GM23248 (cell line): ENCODE measurements at places on chromosomes 12 and 14. TPM values are rescaled to one million over a fixed set of nuclear protein-coding genes. Genes with fewer than 3 reads are reported as not detected.

DNA sequence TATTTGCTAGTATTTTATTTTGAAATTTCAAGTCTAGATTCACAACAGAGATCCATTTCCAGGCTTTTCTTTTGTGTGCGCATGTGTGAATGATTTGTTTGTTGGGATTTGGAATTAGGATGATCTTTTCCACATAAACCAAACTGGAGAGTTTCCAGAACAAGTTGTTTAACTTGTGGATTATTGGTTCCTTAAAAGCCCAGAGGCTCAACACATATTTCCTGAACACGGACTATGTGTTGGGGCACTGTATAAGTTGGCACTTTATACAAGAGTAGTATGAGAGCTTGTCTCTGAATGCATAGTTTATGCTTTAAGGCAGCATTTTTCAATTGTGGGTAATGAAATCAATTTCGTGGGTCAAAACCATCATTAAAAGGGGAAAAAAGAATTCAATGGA is 67.3 kb upstream of the FUT8 start:
- H3K36me3 ChIP-seq, result no peaks in the 10 kb centered on the region
- DNase-seq, result no peak
- H3K27ac ChIP-seq, result no peak overlapping the region
- H3K4me1 ChIP-seq, result 0 out of 2 replicates have a peak, but pooled peaks cover 9% of the 10 kb centered on the region
- no peak overlapping the region for H3K4me3 ChIP-seq
- no peaks in the 10 kb centered on the region for H3K27me3 ChIP-seq

DNA sequence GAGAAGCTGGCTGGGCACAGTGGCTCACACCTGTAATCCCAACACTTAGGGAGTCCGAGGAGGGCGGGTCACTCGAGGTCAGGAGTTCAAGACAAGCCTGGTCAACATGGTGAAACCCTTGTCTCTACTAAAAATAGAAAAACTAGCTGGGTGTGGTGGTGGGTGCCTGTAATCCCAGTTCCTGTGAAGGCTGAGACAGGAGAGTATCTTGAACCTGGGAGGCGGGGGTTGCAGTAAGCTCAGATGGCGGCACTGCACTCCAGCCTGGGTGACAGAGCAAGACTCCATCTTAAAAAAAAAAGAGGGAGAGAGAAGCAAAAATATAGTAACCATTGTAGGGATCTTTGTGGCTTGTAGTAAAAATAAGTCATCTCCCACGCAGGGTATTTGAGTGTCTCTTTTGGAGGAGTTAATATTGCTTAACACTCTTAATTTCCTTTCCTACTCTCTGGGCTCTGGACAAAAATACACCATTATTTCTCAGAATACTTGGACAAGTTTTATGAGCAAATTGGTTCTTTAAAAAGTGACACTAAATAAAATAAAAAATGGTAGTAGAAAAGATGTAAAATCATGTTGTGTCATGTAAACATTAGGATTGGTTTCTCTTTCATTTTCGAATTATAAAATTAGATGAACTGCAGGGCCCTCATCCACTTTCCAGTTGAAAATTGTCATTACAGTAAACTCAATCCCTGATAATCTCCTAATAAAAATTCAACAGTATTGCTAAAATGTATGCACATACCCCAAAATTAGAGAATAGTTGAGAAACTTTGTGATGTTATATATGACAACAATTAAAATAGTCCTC is 61.1 kb upstream of the C12orf71 start:
- DNase-seq, result peak; percentile 14
- H3K4me3 ChIP-seq, result peak overlapping the region; percentile 38

DNA sequence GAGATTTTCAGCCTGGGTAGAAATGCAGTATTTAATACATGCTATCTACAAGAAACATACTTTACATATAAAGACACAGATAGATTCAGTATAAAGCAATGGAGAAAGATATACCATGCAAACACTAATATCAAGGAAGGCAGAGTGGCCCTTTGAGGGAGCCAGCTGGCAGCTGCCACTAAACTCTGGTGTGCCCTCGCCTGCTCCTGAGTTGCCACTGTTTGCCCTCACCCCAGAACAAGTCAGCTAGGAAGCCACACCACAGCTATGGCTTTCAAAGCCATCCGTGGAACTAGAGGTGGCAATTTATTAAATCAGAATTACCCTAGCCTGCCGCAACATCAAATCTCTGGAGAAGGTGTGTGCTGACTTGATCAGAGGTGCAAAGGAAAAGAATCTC is 18.3 kb downstream of the PXN start:
- H3K27me3 ChIP-seq, result no peaks in the 10 kb centered on the region
- peak overlapping the region; percentile 92 for H3K27ac ChIP-seq
- DNase-seq, result no peak
- peaks cover 84% of the 10 kb centered on the region for H3K4me1 ChIP-seq
- peak overlapping the region; percentile 46 for H3K4me3 ChIP-seq

DNA sequence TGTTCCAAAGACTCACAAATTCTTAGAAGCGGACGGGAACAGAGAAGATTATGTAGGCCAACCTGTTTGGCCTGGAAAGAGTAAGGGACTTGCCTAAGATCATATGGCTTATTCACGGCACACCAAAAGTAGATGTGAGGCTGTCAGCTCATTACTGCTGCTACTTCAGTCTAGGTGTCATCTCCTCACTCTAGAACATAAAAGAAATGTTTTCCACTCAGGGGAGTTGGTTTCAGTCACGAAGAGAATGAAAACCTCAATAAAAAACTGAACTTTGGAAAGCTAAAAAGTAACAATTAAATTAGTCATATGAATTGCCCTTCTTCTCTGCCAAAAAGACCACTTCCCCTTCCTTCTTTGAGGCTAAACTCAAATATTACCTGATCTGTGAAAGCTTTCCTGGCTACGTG is 658 bp upstream of the CEP128 start:
- H3K36me3 ChIP-seq, result no peaks in the 10 kb centered on the region
- no peaks in the 10 kb centered on the region for H3K27me3 ChIP-seq
- 0 out of 2 replicates have a peak overlapping the region, but pooled peaks have one; percentile 8 for H3K27ac ChIP-seq
- H3K4me1 ChIP-seq, result peaks cover 17% of the 10 kb centered on the region

The ASIC1 gene
- total RNA-seq, result 0.13 and 1.9 TPM in 2 replicates
